Posterior vena cava (tissue), 2 donors: ENCODE measurements at places on chromosomes 2 and 18. TPM values are rescaled to one million over a fixed set of nuclear protein-coding genes. Genes with fewer than 3 reads are reported as not detected.
A peak's percentile ranks its signal among the peaks of the same experiment; 100 is the strongest.

- peak; percentile 66 for DNase-seq
Observed at GRCh38 chr2:241050624-241051577, 51.2 kb downstream of the MTERF4 start.

GRCh38 chr2:229920011-229920641 is 1.7 kb downstream of the TRIP12 start:
- DNase-seq, result no peak

DNA sequence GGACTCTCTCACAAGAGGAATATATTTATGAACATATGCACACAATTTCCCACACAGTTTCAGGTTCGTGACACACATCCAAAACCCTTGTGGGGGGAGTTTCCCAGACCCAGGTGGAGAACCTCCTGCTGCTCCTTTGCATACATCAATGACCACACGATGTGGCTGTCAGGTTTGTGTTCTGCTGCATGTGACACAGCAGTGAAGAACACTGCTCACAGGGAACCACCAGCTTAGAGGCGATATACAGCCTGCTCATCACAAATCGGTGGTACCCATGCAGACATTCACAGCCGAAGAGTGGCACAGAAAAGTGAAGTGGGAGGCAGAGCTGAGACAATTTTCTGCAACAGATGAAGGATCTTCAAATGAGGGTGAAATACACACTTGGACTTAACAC is 175.6 kb upstream of the ZFP36L2 start:
- DNase-seq, result no peak

- DNase-seq, result no peak
Observed at GRCh38 chr18:7102131-7102530, 15.5 kb downstream of the LAMA1 start.

DNA sequence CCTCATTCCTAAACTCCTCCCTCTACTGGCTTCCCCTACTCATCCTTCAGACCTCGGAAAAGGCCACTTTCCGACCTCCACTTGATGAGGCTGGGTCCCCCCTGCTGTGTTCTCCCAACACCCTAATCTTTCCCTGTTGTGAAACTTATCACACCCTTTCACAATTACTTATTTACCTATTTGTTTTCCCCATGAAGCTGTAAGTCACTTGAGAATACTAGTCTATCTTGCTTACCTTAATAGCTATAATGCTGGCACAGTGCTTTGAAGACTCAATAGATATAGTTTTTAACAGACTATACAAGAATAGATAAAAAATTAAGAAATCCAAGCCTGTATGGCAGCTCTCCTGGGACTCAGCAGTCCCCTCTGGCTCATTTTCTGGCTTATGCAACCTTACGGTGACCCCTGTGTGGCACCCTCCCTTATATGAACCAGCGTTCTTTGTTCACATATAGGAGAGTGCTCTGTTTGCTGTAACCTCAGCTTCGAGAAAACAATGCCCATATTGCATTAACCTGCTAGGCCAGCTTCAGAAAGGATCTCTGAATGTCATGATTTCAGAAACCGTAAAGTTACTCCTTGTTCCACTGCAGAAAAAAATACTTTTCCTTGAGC is 220.4 kb upstream of the PKDCC start:
- DNase-seq, result no peak

- DNase-seq, result no peak
Observed at GRCh38 chr18:9069601-9070000, 32.9 kb upstream of the NDUFV2 start.

GRCh38 chr2:200747668-200748618 is 63.8 kb upstream of the BZW1 start:
- DNase-seq, result no peak

- no peak for DNase-seq
Observed at GRCh38 chr2:30475542-30475941, 28.5 kb downstream of the LCLAT1 start.

- no peak for DNase-seq
Observed at GRCh38 chr2:100529900-100530299, 32.9 kb upstream of the PDCL3 start.

GRCh38 chr2:191276792-191277465 is 31.7 kb downstream of the MYO1B start:
- DNase-seq, result no peak

- DNase-seq, result no peak
Observed at GRCh38 chr2:183219888-183220287, 95.6 kb downstream of the NUP35 start.

GRCh38 chr18:79770826-79771225 is 26.9 kb upstream of the KCNG2 start:
- no peak for DNase-seq

GRCh38 chr18:49473721-49474120 is 13.3 kb upstream of the DYM start:
- no peak for DNase-seq

DNA sequence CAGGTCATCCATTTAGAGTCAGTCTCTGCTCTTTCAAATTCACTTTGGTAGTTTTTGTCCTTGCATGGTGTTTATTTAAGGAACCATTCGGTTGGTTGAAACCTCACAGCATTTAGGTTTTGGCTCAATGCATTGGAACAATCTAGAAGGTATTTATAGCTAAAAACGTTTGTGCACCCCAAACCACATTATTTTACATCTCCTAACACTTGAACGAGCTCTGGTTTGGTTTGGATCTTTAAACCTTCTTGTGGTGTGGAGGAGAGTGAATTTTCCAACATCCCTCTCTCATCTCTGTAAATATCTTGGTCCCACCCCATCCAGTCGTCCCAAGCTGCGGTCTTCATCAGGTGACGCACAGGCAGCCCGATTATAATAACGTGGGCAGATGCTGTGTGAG is 287.9 kb downstream of the LPIN1 start:
- DNase-seq, result no peak

DNA sequence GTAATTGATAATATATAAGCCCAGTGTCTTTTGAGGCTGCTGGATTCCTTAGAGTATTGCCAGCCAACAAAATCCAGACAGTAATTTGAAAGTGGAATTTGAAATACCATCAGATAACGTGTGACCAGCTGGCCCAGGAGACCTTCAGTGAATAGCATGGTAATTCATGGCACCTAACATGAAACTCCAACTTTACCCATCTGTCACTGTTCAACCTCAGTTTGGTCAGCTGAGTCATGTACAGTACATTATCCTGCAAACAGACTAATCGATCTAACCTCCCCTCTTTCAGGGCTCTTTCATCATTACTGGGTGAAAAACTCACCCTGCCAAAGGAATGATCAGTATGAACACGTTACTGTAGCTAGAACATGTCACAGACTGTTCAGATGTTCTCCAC is 230.6 kb downstream of the DOK6 start:
- DNase-seq, result no peak

DNA sequence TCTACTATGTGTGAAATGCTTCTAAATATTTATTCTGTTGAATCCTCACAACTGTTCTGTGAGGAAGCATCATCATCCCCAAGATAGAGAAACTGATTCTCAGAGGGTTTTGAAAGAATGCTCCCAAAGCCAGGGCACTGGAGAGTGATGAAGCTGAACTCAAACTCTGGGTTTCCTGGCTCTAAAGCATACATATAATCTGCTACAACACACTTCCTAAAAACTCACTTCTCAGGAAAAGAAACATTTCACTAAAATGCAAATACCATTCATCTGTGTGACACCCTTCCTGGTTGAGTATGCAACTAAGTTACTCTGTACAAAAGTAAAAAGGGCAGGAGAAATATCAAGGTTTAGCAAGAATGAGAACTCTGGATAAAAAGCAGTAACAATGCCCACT is 58.6 kb downstream of the GRB14 start:
- DNase-seq, result no peak

GRCh38 chr2:43311276-43311675 is 84.9 kb upstream of the ZFP36L2 start:
- DNase-seq, result no peak

GRCh38 chr18:62460851-62461300 is 61.9 kb upstream of the ZCCHC2 start:
- no peak for DNase-seq

GRCh38 chr2:178574789-178575188 is 94.5 kb downstream of the PLEKHA3 start:
- no peak for DNase-seq

- DNase-seq, result peak; percentile 29
Observed at GRCh38 chr2:71486881-71487640, 33.7 kb downstream of the DYSF start.

DNA sequence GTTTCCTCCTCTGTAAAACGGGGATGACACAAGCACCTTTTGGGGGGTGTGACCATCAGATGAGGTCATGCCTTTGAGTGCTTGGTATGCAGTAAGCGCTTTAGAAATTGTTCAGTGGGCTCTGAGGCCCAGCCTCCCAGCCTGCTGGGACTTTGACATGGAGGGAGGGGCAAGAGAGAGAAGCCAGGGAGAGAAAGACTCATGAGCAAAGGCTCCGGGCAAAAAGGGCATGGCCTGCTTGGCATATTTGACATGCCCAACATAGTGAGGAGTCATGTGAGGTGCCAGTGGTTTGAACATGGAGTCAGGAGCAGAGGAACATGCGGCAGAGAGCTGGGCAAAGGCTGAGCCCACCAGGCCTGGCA is 14.0 kb downstream of the TNS1 start:
- DNase-seq, result peak; percentile 57

GRCh38 chr2:163175294-163175693 is 336.7 kb upstream of the KCNH7 start:
- DNase-seq, result no peak

DNA sequence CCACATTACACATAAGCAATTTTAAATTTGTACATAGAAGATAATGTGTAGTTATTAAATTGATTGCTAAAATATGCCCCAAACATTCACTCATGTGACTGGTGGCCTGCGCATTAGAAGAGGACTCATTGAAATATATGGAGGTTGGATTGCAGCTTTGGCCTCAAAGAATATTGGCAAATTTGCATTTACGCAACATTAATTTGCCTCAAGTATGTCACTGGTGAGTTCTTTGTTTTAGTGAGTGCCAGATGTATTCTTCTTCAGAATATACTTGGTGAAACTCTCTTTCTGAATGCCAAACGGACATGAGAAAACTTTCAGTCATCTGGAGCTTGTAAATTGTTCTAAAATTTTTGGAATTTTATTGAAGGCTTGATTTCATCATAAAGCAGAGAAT is 5.9 kb upstream of the EFEMP1 start:
- no peak for DNase-seq

TMEM163 gene
- total RNA-seq, result 0.24 TPM

METTL4 gene
- total RNA-seq, result 8.6 TPM

SCN9A gene
- total RNA-seq, result 2.5 TPM

SNED1 gene
- total RNA-seq, result 39.7 TPM

DSG4 gene
- total RNA-seq, result not detected

PROM2 gene
- total RNA-seq, result 0.28 TPM

RAB3GAP1 gene
- 52.3 TPM for total RNA-seq

ATP8B1 gene
- 47.3 TPM for total RNA-seq

KYNU gene
- 6.9 TPM for total RNA-seq

GAL3ST2 gene
- total RNA-seq, result not detected
